ENCODE measurements at places on chromosomes 5 and 9.

- no peak for DNase-seq
Measured at GRCh38 chr5:39948867-39949468, 524.2 kb upstream of the DAB2 start.

GRCh38 chr9:101716629-101717028 lies 21.8 kb downstream of the GRIN3A start:
- no peak for DNase-seq

DNA sequence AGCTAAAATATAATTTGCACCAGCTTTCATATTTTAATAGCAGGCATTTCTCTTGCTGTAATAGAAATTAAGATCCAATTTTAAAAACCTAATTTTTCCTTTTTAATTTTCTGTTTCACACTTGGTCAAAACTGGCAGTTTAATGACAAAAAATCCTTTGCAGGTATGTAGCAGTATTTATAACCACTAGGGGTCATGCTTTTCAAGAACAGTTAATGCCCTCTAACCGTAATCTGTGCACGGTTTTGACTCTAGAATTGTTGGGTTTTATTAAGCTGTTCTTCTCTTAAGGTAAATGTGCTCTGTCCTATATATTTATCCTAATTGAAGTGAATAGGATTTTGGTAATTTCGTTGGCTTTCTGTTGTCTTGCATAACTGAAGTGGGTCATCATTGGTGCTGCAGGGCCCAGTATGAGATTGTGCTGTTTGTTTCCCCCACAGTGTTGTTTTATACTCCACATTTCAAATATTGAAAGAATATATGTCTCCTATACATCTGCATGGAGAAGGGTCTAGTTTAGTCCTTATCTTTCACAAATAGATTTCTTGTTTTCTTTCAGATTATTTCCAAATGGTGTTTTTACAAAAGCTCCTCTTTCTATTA lies 107.4 kb downstream of the SCAMP1 start:
- no peak for DNase-seq

GRCh38 chr5:143016777-143017516 lies 246.8 kb downstream of the ARHGAP26 start:
- no peak for DNase-seq

- no peak for DNase-seq
Measured at GRCh38 chr5:87151547-87151946, 116.1 kb upstream of the RASA1 start.

- no peak for DNase-seq
Measured at GRCh38 chr5:77486344-77486962, 5.7 kb downstream of the WDR41 start.

GRCh38 chr5:140054086-140054689 lies 11.1 kb upstream of the NRG2 start:
- DNase-seq = no peak

GRCh38 chr5:164741376-164741775 lies 1236.0 kb downstream of the MAT2B start:
- DNase-seq = no peak

DNA sequence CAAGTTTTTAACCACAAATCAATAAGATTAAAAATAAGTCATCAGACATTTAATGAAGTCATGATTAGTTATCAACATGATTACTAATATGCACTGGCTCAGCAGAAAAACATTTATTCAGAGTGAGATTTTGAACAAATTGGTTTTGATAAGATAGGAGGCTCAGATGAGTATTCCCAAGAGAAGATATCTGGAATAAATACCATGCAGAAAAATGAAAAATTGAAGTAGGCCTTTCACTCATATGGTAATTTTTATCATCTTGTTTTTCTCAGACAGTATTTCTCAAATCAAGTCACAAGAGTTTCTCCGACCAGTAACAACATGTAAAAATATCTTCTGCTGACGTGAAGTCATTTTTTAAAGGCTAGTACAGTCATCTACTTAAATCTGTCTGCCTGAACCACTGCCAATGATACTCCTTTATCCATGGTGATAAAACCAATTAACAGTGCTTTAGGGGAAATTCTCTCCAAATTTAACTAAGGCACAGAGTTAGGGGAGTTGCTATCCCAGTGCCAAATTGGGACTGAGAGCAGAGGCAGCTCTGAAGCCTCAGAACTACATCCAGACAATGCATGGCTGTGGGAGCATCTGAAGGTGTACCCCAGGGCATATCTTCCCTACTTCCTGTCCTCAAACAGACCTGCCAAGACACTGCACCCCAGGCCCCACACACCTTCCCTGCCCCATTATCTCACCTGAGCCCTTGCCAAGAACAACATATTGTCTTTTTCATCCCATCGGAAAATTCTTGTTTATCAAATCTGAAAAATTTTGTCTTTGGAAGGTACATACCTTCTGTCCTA lies 105.5 kb upstream of the TSLP start:
- DNase-seq = no peak
